Prostate gland (tissue), 2 donors: ENCODE measurements at places on chromosomes 3 and 15.
A peak's percentile ranks its signal among the peaks of the same experiment; 100 is the strongest.

DNA sequence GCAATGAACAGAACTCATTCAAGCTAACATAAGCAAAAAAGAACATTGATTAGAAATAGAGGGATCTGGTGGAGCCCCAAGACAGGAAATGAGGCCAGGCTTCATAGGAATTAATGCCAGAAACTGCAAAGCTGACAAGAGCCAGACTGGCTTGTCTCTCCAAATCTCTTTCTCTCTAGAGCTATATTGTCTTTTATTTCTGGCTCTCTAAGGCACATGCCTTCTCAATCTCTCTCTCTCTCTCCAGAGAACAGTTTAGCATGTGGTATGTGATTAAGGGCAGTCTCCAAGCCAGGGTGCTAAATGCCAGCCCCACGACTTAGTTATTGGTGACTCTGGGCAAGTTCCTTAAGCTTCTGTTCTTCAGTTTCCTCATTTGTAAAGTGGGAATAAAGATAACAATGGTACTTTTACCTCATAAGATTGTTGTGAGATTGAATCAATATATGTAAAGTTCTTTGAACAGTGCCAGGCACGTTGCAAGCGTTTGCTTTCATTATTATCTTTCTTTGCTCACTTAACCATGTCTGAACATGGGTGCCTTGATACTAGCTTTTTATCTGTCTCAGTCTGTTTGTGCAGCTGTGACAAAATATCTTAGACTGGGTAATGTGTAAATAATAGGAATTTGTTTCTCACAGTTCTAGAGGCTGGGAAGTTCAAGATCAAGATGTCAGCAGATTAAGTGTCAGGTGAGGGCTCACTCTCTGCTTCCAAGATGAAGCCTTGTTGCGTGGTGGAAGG lies 123.2 kb downstream of the BDH1 start:
- no peaks in the 10 kb centered on the region for H3K27me3 ChIP-seq
- no peak overlapping the region for H3K27ac ChIP-seq
- no peaks in the 10 kb centered on the region for H3K4me1 ChIP-seq
- no peak for DNase-seq
- H3K4me3 ChIP-seq: no peak overlapping the region

- H3K27me3 ChIP-seq: no peaks in the 10 kb centered on the region
- no peaks in the 10 kb centered on the region for H3K4me1 ChIP-seq
- H3K36me3 ChIP-seq: no peaks in the 10 kb centered on the region
- no peak for DNase-seq
- no peak overlapping the region for H3K4me3 ChIP-seq
These were observed 291.1 kb downstream of the CHL1 start for GRCh38 chr3:487614-488013.

DNA sequence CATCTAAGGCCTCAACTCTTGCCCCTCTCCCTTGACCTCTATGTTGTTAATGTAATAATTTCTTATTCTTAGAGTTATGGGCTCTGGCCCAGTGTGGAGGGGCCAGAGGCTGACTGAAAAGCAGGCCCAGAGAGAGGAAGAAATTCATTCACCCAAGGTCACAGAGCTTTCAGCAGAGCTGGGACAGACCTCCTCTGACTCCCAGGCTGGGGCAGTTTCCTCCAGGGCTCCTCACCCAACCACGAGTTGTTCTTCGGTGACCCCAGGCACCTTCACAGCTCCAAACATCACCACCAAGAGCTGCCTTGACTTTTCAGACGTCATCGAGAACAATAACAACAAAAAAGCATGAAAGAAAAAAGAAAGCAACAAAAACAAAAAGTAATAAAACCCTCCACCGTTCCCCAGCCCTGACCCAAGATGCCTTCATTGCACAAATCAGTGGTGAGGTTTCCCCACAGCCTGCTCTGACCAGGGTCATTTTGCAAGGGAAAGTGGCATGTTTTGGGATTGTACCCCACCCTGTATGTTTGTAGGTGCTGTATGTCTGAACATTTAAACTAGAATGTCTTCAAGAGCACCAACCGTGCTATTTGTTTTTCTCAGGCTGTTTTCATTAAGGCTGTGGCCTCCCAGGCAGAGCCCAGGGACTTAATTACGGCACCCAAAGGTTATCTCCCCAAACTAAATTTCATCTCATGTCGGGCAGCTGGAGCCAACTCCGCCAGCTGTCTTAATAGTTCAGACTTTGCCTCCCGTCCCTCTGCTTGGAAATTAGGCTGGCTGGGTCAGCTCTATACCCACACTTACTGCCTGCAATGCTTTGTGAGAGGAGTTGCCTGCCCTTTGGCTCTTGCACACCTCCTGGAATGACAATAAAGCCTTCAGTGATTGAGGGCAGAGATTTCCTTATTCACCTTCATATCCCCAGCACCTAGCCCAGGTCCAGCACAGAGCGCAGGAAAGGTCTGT lies 173.8 kb downstream of the RPLP1 start:
- DNase-seq: no peak
- H3K27me3 ChIP-seq: no peaks in the 10 kb centered on the region
- no peaks in the 10 kb centered on the region for H3K4me1 ChIP-seq
- no peak overlapping the region for H3K4me3 ChIP-seq

GRCh38 chr3:110806924-110807323 lies 264.7 kb upstream of the NECTIN3 start:
- no peaks in the 10 kb centered on the region for H3K36me3 ChIP-seq
- no peak for DNase-seq
- H3K27me3 ChIP-seq: no peaks in the 10 kb centered on the region
- no peak overlapping the region for H3K4me3 ChIP-seq
- H3K4me1 ChIP-seq: no peaks in the 10 kb centered on the region
- no peak overlapping the region for H3K27ac ChIP-seq

- H3K4me1 ChIP-seq: no peaks in the 10 kb centered on the region
- no peaks in the 10 kb centered on the region for H3K36me3 ChIP-seq
- H3K27me3 ChIP-seq: no peaks in the 10 kb centered on the region
- no peak overlapping the region for H3K27ac ChIP-seq
- DNase-seq: no peak
These were observed 9.8 kb upstream of the ANKDD1A start for GRCh38 chr15:64901914-64902313.

DNA sequence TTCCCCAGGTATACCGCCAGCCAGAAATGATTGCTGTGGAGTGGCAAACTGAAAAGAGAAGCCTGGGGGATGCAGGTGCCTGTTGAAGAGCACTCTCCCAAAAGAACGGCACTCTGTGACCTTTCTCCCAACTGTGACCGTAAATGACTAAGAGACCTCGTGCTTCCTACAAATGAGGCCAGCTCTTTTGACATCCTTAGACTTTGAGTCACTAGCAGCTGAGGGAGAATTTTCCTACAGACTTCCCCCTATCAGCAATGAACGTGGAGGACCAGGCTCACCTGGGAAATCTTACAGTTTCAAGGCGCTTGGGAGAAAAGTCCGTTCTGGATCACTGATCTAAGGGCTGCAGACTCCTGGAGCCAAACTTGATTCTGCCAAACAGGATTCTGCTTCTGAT lies 8.6 kb downstream of the AQP9 start:
- H3K4me3 ChIP-seq: no peak overlapping the region
- no peaks in the 10 kb centered on the region for H3K36me3 ChIP-seq
- H3K27ac ChIP-seq: no peak overlapping the region
- DNase-seq: no peak
- H3K4me1 ChIP-seq: no peaks in the 10 kb centered on the region

- no peaks in the 10 kb centered on the region for H3K27me3 ChIP-seq
- H3K27ac ChIP-seq: no peak overlapping the region
- no peaks in the 10 kb centered on the region for H3K36me3 ChIP-seq
- no peak overlapping the region for H3K4me3 ChIP-seq
These were observed 44.2 kb downstream of the ZMAT3 start for GRCh38 chr3:179027326-179027900.

- H3K36me3 ChIP-seq: no peaks in the 10 kb centered on the region
- no peaks in the 10 kb centered on the region for H3K27me3 ChIP-seq
- no peak for DNase-seq
- no peaks in the 10 kb centered on the region for H3K4me1 ChIP-seq
- H3K27ac ChIP-seq: no peak overlapping the region
- H3K4me3 ChIP-seq: no peak overlapping the region
These were observed 10.1 kb downstream of the BCL2L10 start for GRCh38 chr15:52102463-52102862.

GRCh38 chr3:188397766-188398705 lies 244.1 kb downstream of the LPP start:
- H3K27ac ChIP-seq: peak overlapping the region; percentile 19
- no peaks in the 10 kb centered on the region for H3K27me3 ChIP-seq
- DNase-seq: no peak
- H3K36me3 ChIP-seq: no peaks in the 10 kb centered on the region
- no peak overlapping the region for H3K4me3 ChIP-seq

- DNase-seq: no peak
- no peaks in the 10 kb centered on the region for H3K27me3 ChIP-seq
- no peak overlapping the region for H3K4me3 ChIP-seq
- H3K4me1 ChIP-seq: no peaks in the 10 kb centered on the region
These were observed 46.2 kb downstream of the CTDSPL start for GRCh38 chr3:37907906-37908305.

DNA sequence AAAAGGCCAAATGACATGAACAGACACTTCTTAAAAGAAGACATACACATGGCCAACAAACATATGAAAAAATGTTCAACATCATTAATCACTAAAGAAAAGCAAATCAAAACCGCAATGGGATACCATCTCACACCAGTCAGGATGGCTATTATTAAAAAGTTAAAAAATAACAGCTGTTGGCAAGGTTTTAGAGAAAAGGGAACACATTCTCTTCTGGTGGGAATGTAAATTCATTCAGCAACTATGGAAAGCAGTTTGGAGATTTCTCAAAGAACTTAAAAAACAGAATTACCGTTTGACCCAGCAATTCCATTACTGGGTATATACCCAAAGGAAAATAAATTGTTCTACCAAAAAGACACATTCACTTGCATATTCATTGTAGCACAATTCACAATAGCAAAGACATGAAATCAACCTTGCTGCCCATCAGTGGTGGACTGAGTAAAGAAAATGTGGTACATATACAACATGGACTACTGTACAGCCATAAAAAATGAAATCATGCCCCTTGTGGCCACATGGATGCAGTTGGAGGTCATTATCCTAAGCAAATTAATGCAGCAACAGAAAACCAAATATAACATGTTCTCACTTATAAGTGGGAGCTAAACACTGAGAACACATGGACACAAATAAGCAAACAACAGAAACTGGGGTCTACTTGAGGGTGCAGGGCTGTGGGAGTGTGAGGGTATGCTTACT lies 190.7 kb upstream of the MCTP2 start:
- no peak for DNase-seq
- no peak overlapping the region for H3K4me3 ChIP-seq
- no peaks in the 10 kb centered on the region for H3K36me3 ChIP-seq
- H3K4me1 ChIP-seq: no peaks in the 10 kb centered on the region
- no peaks in the 10 kb centered on the region for H3K27me3 ChIP-seq
- no peak overlapping the region for H3K27ac ChIP-seq

DNA sequence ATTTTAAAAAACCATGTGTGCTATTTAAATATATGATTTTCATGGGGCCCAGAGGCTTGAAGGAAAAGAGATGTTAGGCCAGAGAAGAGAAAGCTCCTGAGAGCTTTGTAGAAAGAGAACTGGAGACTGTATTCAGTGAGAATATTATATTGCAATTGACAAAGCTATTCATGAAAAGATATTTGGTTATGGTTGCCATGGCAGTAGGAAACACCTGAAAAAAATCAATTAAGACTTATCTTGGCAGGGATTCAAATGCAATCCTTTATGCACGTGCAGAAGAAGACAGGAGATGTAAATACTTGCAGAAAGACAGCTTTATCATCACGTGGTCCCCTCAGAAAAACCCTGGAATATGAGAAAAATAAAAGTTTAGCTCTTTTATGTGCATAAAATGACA lies 636.0 kb upstream of the TBL1XR1 start:
- H3K4me1 ChIP-seq: no peaks in the 10 kb centered on the region
- H3K27me3 ChIP-seq: no peaks in the 10 kb centered on the region
- H3K4me3 ChIP-seq: no peak overlapping the region
- no peaks in the 10 kb centered on the region for H3K36me3 ChIP-seq

- no peak for DNase-seq
- H3K27ac ChIP-seq: no peak overlapping the region
- no peaks in the 10 kb centered on the region for H3K36me3 ChIP-seq
- no peak overlapping the region for H3K4me3 ChIP-seq
- no peaks in the 10 kb centered on the region for H3K4me1 ChIP-seq
- no peaks in the 10 kb centered on the region for H3K27me3 ChIP-seq
These were observed 40.9 kb downstream of the TRPM1 start for GRCh38 chr15:31060429-31061140.

GRCh38 chr15:66019368-66019767 lies 150.1 kb downstream of the RAB11A start:
- H3K27ac ChIP-seq: no peak overlapping the region
- H3K4me3 ChIP-seq: no peak overlapping the region
- no peak for DNase-seq

DNA sequence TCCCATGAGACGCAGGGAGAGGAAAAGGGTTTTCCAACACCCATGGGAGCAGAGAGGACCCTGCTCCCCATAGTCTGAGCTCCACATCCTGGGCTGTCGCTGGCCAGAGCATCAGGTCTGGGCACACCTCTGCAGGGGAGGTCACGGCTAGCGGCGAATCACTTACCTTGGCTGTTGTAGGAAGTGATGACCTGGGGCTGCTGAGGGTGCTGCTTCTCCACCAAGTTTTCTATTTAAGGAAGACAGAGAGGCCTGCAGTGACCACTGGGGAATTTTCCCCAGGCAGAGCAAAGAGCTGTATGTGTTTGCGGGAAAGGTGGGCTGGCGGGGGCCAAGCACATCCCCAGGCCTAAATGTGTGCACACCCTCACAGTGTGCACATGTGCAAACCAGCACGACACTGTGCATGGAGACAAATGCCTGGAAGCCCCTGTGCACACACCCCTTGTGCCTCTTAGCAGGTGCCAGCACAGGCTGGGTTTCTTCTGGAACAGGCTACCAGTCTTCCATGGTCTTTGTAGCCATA lies 7.6 kb downstream of the KY start:
- H3K4me3 ChIP-seq: no peak overlapping the region
- H3K27me3 ChIP-seq: no peaks in the 10 kb centered on the region
- DNase-seq: no peak
- H3K4me1 ChIP-seq: no peaks in the 10 kb centered on the region
- no peaks in the 10 kb centered on the region for H3K36me3 ChIP-seq

GRCh38 chr15:93270937-93271467 lies 182.0 kb upstream of the RGMA start:
- no peaks in the 10 kb centered on the region for H3K4me1 ChIP-seq
- H3K27me3 ChIP-seq: no peaks in the 10 kb centered on the region
- no peak overlapping the region for H3K4me3 ChIP-seq
- H3K27ac ChIP-seq: no peak overlapping the region

DNA sequence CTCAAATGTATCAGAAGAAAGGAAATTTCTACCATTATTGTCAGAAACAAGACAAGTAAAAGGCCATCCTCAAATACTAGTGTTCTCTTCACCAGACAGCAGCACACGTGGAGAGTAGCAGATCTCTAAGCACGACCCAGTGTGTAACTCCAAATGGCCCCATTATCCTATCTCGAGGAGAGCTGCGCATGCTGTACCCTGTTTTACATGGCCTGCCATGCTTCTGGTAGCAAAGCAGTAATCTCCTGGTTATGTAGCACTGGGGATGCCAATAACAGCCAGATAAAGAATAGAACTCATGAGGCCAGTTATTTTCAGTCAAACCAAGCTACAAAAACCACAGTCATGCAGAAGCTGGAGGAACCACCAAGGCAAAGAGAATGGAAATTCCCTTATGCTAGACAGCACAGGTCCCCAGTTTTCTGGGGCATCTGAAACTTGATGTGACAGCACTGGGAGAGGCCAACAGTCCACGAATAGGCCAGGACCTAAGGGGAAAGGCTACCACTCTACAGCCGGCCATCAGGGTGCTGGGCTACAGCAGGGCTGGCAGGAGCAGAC lies 73.0 kb downstream of the LIPC start:
- no peaks in the 10 kb centered on the region for H3K36me3 ChIP-seq
- no peaks in the 10 kb centered on the region for H3K27me3 ChIP-seq
- DNase-seq: no peak
- no peaks in the 10 kb centered on the region for H3K4me1 ChIP-seq
- no peak overlapping the region for H3K27ac ChIP-seq

- no peaks in the 10 kb centered on the region for H3K4me1 ChIP-seq
- peaks cover 3% of the 10 kb centered on the region for H3K27me3 ChIP-seq
- no peak overlapping the region for H3K27ac ChIP-seq
- no peaks in the 10 kb centered on the region for H3K36me3 ChIP-seq
These were observed 366.6 kb downstream of the GBE1 start for GRCh38 chr3:81394651-81395524.
